ENCODE measurements at places on chromosomes 4 and X.

DNA sequence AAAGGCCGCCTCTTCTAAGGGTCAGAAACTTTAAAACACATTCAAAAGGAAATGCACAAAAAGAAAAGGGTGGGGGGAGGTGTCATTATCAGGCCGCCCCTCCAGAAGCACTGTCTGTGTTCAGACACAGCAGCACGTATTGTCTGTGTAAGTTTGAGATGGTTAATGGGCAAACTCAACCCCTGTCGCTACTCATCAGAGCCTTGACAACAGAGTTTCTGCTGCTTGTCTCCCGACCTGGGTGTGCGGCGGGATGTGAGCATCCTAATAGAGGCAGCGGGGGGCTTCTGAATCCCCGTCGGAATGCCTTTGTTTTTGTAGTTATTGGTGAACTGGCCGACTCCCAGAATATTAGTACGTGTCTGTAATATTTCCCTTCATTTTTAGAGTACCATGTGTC lies 158.9 kb downstream of the DCTD start:
- DNase-seq = no peak

GRCh38 chrX:46573892-46574773 lies 568 bp downstream of the CHST7 start:
- DNase-seq = peak; percentile 58

- DNase-seq = no peak
These were observed 80.8 kb downstream of the SLC7A11 start for GRCh38 chr4:138161351-138161750.

DNA sequence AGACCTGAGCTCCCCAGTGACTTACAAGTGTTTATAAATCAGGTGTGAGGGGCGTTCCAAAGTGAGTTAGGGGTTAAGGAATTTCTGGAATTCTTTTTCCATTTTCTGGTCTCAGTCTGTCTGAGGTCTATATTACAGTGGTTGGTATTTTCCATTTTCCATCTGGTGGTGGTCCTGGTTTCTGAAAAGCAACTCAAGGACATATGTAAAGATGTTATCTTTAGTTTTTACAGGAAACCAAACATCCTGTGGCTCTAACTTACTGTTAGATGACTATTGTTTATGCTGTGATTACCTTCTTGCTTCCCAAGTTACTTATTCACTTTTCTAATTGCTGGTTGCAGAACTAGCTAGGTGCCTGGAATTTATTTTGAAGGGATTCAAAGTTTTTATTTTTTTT lies 53.5 kb upstream of the IL21 start:
- DNase-seq = no peak

- no peak for DNase-seq
These were observed 1049.9 kb upstream of the TENM3 start for GRCh38 chr4:181193131-181193930.

DNA sequence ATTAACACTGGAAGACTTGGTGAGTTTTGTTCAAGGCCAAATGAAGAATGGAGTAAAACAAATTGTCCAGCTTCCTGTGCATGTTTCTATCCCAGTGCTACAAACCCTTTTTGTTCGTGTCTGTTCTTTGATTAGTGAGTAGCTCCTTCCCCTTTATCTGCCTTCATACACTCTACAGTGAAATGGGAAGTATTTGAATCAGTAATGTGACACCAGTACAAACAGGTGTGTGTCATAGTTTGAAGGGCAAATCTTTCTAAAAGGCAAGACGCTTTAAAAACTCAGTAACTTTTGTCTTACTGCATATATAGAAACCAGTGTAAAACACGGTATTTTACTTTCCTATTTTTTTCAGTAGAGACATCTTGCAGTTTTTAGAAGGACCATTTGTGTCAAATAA lies 5.9 kb downstream of the ARHGEF38 start:
- DNase-seq = no peak

DNA sequence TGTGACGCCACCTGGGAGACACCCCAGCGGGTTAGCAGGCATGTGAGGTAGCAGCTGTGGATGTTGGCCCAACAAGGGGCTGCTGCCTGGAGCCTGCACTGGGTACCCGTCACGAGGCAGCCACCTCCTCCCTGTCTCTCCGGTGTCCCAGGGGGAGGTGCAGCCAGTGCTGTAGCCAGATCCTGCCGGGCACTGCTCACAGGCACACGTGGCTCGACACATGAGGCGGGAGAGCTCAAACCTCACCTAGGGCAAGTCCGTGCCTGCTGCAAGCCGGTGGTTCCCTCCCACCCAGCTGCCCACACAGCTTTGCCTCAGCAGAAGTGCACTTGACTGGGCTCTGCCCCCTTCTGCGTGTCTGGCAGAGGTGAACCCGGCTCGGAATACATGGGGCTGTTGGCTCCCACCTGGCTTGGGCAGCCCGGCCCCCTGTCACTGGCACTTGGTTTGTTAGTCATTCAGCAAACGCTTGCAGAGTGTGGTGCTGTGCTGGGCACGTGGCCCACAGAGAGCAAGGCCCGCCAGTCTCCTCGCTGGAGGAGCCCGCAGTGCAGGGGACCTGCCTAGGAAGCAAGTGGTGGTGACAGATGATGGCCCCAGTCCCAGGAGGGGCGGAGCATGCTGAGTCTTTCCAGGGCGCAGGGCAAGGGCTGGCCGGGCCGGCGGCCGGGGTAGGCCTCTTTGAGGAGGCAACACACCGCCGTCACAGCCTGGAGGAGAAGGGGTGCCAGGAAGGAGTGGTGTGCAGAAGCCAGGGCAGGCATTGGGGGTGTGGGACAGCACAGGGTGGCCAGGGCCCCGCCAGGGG lies 10.1 kb upstream of the SH3TC1 start:
- DNase-seq = peak; percentile 58

GRCh38 chrX:153379971-153380581 lies 21.1 kb downstream of the PNMA6E start:
- DNase-seq = no peak

GRCh38 chrX:154840856-154841255 lies 6.4 kb upstream of the SMIM9 start:
- DNase-seq = peak; percentile 6

DNA sequence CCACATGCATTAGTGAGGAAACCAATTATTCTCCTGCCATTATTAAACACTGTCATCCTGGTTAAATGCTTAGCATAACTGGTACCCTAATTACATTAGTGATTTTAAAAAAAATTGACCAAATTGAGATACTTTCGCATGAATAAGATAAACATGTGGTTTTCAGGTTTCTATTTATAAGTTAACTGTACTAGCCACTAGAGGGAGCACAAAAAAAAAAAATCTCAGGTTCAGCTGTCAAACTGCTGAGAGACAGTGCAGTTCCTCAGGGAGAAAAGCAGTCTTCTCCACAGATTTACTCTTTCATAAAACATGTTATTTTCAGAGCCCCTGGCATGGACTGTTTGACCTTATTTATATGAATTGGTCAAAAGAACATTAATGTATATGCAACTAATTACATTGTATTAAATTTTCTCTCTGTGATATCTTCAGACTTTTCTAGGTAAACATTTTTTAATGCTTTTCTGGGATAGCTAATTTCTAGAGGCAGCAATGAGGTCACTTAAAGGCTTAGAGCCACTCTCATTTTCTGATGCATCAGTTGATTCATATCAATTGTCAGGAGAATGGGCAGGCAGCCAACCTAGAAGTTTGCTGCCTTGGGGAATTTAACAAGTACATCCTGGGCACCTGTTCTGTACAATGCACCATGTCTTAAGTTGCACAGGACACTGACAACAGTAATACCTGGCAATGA lies 167.5 kb downstream of the CDS1 start:
- peak; percentile 12 for DNase-seq

DNA sequence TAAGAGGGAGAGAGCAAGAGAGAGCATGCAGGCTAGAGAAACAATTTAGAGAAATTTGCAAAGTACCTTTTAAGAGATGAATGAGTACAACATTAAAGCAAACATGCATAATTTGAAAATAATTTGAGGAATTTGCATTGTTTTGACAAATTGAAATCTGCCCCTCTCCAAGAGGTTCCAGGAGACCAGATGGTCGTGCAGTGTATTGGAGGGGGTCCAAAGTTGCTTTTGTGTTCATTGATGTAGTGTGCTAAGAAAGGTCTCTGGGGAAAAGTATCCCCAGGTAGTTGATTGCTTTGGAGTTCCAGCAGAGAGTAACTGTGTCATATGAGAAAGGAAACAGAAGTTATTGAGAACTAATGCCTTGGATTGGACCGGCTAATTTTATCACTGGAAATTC lies 635.0 kb upstream of the TENM3 start:
- DNase-seq = peak; percentile 37

DNA sequence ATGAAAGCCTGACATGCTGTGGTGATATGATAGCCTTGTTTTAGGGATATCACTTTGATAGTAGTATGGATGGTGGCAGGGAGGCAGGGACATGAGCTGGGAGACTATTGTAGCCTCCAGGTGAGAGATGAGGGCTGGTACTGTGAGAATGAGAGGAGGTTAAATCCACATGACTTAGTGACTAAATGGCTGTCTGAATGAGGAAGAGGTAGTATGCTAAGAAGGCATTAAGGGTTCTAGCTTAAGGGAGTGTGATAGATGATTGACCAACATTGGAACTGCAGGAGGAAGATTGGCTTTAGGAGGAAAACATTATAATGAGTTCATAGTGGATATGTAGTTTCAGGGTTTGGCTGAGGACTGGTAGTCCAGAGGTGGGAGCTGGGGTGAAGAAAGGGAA lies 195.0 kb upstream of the ANK2 start:
- DNase-seq = no peak

DNA sequence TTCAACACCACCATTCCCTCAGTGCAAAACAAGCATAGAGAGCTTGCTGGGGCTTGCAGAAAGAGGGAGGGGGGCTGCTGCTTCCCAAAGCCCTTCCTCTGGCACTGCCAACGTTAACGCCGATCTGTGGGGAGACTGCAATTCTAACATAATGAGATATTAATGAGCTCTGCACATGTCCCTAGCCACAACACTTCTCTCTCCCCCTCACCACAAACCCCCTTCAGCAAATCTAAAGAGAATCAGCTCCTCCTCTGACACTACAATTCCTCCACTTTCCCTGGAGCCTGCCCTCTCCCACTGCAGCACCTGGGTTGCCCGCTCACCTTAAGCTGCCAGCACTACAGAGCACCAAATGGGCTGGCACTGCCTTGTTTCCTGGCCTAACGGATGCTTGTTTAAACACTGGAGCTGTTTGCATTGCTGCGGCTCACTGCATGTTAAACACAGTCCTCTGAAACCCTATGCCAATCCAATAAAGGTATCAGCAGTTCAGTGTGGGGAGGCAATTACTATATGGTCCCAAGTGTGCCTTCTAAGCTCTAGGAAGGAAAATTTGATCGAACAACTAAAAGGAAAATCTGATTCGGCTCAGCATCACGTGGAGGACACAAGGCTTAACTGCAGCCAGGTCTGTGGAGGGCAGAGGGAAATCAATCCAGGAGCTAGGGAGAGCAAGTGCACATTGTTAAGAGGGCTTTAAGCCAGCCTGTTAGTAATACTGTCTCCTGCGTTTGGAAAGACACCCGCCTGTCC lies 232.4 kb downstream of the MAML3 start:
- peak; percentile 98 for DNase-seq

DNA sequence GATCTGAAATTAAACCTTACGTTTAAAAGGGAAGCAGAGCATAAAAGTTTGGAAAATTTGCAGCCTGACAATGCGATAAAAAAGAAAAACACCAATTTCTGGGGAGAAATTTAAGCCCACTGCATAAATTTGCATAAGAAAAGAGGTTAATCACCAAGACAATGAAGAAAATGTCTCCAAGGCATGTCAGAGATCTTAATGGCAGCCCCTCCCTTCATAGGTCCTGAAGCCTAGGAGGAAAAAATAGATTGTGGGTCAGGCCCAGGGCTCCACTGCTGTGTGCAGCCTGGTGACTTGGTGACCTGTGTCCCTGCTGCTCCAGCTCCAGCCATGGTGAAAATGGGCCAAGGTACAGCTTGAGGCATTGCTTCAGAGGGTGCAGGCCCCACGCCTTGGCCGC lies 264.0 kb upstream of the CT83 start:
- no peak for DNase-seq

Data from NCI-H1092 (cell line).